ENCODE measurements at places on chromosomes 13 and 19. TPM values are rescaled to one million over a fixed set of nuclear protein-coding genes. Genes with fewer than 3 reads are reported as not detected.

DNA sequence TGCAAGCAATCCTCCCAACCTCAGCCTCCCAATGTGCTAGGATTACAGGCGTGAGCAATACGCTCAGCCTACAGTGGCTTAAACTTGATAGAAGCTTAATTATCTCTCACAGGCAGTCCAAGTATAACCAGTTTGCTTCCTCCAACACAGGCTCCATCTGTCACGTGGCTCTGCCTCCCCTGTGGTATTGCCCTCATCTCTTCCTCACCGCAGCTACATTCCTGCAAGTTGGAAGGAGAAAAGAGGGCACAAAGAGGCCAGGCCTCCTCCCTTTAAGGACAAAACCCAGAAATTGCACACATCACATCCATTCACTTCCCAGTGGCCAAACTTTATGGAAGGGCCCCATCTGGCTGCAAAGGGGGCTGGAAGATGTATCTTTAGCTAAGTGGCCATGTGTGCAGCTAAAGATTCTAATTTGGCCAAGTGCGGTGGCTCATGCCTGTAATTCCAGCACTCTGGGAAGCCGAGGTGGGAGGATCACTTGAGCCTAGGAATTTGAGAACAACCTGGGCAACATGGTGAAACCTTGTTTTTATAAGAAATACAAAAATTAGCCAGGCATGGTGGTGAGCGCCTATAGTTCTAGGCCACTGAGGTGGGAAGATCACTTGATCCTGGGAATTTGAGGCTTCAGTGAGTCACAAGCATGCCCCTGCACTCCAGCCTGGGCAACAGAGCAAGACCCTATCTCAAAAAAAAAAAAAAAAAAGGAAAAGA lies 3.1 kb upstream of the SDHAF1 start:
- DNase-seq = no peak

GRCh38 chr19:58558066-58558622 lies at the start of gene UBE2M:
UBE2M (minus strand) TSS chr19:58558611; CDS start chr19:58558381, 230 bp downstream.
- DNase-seq = no peak

DNA sequence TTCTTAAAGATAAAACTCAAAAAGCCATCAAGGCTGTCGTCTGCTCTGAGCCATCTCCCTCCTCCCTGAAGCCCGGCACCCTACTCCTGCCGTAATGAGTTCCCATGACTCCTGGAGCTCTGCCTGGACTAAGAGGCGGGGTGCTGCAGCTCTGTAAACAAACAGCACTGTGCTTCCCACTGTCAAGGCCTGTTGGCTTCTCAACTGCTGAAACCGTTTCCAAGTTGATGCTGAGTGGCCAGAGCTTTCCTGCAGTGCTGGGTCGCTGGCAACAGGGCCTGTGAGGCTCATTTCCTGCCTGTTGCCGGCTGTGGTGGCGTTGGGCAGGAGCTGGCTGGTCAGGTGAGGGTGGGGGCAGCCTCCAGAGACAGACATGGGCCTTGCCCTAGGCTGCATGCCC lies 26.7 kb upstream of the ISYNA1 start:
- DNase-seq = peak; percentile 96

- no peak for DNase-seq
Observed at GRCh38 chr13:110477706-110478245, 83.7 kb downstream of the RAB20 start.

DNA sequence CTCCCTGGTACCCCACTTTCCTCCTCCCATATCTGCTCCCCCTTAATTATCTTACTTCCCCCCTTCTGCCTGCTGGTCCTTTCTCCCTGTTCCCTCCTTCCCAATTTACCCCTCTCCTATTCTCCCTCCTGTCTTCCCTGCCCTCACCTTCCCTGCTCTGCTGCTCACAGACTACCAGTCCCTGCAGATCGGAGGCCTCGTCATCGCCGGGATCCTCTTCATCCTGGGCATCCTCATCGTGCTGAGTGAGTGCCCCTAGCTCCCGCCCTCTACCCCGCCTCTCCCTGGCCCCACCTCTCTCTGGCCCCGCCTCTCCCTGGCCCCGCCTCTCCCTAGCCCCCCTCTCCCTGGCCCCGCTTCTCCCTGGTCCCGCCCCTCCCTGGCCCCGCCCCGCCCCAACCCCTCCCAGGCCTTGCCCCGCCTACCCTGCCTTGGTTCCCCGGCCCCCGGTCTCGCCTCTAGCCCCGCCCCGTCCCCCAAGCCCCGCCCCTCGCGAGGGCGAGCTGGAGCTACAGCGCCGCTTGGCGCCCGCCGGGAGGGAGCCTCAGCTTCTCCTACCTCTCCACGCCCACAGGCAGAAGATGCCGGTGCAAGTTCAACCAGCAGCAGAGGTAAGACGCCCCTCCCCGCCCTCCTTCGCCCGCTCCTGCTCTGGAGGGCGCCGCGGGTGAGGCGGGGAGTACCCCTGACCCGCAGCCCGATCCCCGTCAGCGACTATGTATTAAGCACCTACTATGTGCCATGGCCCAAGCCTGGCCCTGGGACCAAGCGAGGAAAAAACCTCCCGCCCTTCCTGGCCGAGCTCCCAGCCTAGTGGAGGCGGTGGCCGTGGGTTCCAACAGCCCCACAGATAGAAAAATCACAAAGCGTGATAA lies 1.9 kb upstream of the FXYD7 start:
- peak; percentile 99 for DNase-seq

Gene CCDC9
- total RNA-seq = 22.9 TPM

DNA sequence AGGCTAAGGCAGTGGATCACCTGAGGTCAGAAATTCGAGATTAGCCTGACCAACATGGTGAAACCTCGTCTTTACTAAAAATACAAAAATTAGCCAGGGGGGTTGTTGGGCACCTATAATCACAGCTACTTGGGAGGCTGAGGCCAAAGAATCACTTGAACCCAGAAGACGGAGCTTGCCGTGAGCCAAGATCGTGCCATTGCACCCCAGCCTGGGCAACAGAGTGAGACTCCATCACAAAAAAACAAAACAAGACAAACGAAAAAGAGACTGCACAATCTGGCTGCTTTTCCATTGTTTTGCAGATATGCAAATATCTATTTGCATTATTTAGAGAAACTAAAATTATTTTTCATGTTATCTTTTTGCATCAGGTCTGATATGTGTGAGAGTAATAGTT lies 83.6 kb downstream of the ZNF486 start:
- no peak for DNase-seq

Gene SLC17A7
- total RNA-seq = 1.6 TPM

DNA sequence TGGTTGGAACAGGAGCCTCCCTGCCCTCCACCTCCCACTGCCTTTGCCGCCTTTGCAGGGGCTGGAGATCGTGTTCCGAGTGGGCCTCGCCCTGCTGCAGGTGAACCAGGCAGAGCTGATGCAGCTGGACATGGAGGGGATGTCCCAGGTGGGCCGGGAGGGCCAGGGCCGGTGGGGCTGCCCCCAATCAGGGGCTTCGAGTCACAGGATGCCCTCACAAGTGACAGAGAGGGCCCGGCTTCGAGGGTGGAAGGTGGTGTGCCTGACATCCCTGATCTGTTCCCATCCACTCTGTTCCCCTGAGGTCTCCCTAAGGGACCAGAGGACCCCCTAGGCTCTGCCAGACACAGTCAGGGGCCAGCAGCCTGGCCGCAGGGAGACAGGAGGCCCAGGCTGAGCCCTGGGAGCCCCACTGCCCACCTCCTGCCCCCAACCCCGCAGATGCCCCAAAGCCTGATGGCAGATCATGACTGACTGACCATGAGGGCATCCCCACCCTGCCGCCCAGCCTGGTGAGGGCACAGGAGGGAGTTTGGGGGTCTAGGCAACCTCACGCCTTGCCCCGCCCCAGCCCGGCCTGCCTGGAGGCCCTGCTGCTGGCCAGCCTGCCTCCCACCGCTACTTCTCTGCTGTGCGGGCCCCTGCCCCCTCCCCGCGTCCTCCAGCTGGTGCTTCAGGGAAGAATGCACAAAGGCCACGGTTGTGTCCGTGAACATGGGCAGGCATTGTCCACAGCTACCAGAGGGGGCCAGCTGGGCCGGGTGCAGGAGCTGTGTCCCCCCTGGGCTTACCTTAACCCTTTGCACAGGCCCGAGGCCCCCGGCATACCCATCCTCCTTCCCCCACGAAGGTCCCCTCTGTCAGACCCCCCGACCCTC lies 21.8 kb downstream of the EVI5L start:
- no peak for DNase-seq

GRCh38 chr19:8358948-8359347 lies 5.0 kb upstream of the ANGPTL4 start:
- no peak for DNase-seq

- no peak for DNase-seq
Observed at GRCh38 chr13:73608157-73608516, 526.1 kb downstream of the KLF12 start.

DNA sequence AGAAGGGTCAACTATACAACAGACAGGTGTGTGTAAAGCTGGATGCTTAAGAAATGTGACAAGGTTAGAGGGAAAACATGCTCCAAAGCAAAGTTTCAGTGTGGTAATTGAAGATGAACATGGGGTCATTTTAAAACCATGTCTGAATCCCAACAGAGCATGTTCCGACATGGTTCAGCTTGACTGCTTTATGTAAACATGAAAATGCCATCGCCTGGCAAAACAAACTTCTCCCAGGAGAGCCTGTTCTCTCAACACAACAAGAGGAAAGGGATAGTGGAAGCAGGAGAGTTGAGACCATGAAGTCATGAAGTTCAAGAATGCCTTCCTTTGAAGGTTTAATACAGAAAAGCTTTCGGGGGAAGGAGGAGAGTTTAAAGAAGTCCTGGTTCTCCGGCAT lies 85.8 kb downstream of the EPSTI1 start:
- no peak for DNase-seq

Gene ZNF534
- total RNA-seq = 0.42 TPM

DNA sequence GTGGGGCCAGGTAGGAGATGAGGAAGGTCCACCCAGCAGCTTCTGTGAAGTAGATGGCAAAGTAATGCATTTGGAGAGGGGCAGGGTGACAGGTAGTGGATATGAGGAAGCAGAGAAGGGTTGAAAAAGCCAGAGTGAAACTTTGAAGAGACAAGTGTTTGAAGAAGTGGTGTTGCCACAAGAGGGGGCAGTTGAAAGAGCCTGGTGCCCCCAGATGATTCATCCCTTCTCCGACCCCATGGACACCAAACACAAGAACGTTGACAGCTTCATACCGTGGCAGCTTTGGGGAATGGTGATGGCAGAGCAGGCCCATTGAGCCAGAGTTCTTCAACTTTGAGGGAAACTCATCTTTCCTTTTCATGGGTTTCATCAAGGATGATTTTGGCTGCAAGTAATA lies 19.9 kb downstream of the IFNL3 start:
- no peak for DNase-seq

DNA sequence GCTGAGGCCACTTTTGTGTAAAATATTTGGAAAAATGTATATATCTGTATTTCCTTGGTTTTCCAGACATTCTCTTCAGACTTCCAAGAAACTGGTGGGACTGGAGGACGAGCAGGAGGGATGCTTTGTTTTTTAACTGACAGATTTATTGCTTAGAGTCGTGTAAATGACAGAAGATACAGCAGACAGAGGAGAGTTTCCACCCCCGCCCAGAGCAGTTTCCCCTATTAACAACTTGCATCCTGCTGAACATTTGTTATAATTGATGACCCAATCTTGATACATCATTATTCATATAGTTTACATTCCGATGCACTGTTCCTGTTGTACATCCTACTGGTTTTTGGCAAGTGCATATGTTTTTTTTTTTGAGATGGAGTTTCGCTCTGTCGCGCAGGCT lies 7.1 kb upstream of the DOCK6 start:
- no peak for DNase-seq

GRCh38 chr19:50649433-50650391 lies at the start of gene C19orf81:
C19orf81 (plus strand) TSS chr19:50649445; CDS start chr19:50649445, 0 bp downstream.
- no peak for DNase-seq

- no peak for DNase-seq
Observed at GRCh38 chr19:33819880-33820781, 23.5 kb downstream of the KCTD15 start.

- DNase-seq = no peak
Observed at GRCh38 chr19:49514151-49514550, 1.7 kb downstream of the FCGRT start.

GRCh38 chr13:49265822-49266221 lies 18.1 kb downstream of the CDADC1 start:
- no peak for DNase-seq

DNA sequence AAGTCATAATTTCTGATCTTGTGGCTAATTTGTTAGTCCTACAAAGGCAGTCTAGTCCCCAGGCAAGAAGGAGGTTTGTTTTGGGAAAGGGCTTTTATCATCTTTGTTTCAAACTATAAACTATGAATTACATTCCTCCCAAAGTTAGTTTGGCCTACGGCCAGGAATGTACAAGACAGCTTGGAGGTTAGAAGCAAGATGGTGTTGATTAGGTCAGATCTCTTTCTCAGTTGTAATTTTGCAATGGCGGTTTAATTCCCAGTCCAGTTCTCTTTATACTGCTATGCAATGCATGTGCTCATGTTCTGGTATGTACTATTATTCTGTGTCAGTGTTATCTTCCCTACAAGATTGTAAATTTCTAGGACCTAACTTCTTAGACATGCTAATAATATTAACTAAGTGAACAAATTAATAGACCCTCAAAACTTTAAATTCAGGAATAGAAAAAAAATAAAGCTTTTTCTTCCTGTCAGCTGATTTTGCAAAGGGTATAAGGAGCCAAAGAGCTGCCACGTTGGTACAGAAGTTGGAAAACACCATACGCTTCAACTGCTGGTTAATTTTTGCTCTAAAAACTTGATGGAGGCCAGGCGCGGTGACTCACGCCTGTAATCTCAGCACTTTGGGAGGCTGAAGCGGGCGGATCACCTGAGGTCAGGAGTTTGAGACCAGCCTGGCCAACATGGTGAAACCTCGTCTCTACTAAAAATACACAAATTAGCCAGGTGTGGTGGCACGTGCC lies 1.3 kb upstream of the DNAJC15 start:
- no peak for DNase-seq

Gene ZNF433
- total RNA-seq = 5.3 TPM

GRCh38 chr19:17414097-17414496 lies 5.8 kb upstream of the MVB12A start:
- DNase-seq = no peak

Gene SMIM44
- total RNA-seq = not detected

- no peak for DNase-seq
Observed at GRCh38 chr13:43391036-43391435, 367.6 kb downstream of the DNAJC15 start.

Gene TPTE2
- total RNA-seq = not detected

Measured in esophagus muscularis mucosa (tissue), 4 donors.